NCI-H446 (cell line): ENCODE measurements at places on chromosomes 4 and X.

DNA sequence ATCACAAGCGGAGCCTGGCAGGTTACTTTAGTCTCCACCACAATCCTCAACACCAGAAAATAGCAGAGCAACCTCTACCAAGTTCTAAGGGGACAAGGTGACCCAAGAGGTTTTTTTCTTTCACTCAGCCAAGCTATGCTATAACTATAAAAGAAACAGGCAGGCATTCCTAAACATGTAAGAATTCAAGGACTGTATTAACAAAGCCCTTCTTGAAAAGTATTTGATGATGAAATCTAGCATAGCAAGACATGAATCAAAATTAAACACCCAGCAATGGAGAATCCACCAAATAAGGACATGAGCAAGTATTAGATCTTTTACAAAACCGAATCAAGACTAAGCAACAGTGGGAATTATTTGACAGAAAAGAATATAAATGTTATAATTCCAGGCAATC, 25.7 kb upstream of the C1QTNF7 start:
- no peak for DNase-seq

DNA sequence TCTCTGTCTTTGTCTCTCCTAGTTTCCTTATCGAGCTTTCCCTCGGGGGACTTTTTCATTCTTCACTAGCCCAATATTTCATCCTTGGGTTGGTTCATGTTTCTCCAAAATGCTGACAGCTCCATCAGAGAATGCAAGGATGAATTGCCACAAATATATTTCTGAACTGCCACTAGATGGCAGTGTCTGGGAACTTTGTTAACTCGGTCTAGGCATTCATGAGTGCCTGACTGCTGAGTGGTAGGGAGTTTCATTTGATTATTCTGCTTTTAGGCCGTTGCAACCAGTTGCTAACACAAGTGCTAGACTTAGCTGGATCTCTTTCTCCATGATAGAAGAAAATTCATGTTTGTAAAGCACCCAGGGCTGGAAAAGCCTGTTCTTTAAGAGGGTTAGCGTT, 73.5 kb upstream of the RAP2C start:
- no peak for DNase-seq

- no peak for DNase-seq
Measured at GRCh38 chr4:77613267-77613666, 7.6 kb downstream of the CXCL13 start.

- no peak for DNase-seq
Measured at GRCh38 chr4:17027495-17027894, 129.1 kb upstream of the LDB2 start.

DNA sequence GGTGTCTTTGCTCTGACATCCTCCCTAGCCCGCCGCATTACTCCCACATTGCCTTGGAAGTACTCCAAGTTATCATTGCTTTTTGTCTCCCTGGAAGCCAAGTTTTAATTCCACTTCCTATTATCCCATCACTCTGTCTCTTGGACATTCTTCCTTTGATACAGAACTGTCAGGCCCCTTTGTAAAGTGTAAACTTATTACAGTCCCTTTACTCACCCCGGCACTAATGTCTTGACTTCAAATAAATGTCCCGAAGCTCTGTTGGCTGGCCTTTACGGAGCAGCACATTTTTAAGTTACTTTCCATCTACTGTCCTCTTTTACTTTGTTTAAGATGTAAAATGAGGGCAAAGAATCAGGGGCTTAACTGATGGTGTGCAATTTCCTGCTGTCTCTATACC, 223.5 kb upstream of the IGFBP7 start:
- DNase-seq: no peak

DNA sequence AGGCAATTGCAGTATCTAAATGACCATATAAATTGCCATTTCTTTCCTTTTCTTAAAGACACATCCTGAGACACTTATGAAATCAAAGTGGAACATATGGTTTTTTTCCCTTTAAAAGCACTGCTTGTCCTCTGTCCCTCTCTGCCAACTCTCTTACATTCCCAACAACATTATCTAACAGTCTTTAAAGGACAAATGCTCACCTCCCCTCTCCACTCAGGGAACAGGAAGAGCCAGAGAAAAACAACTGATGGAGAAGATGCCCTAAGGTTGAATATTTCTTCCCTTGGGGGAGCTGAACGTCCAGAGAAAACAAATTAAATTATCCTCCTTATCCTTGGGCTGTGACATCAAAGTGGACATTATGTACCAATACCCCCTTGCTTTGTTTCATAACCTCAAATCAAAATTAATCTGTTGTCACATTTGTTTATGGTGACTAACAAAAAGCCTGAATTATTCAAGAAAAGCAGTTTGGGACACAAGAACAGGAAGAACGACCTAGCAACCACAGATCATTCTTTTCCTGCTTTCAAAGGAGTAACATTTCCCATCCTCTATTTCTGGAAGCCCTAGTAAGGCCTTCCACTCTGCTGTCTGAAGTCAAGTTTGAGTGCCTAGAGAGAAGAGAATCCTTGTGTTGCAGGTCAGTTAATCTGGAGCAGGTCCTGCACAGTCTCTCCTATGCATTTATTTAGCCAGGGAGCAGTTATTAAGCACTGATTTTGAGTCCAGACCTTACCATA, 52.6 kb upstream of the PAGE1 start:
- DNase-seq: no peak

DNA sequence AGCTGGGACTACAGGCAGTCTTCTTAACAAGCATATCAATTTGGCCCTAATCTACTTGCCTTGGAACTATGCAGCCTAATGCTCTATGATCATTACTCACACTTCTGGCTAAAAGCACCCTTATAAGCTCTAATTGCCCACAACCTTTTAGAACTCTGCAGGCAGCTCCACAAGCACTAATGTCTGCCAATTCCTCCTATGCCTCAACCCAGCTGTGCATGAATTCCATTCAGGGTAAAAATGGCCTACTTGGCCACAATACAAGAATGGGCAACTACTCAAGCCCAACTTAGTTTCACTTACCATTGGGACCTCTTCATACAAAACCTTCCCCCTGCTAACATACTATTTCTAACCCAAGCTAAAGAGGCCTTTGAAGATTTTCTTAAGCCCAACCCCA, 51.7 kb downstream of the ZNF718 start:
- no peak for DNase-seq

- DNase-seq: no peak
Measured at GRCh38 chr4:147583876-147584275, 33.3 kb upstream of the TMEM184C start.

DNA sequence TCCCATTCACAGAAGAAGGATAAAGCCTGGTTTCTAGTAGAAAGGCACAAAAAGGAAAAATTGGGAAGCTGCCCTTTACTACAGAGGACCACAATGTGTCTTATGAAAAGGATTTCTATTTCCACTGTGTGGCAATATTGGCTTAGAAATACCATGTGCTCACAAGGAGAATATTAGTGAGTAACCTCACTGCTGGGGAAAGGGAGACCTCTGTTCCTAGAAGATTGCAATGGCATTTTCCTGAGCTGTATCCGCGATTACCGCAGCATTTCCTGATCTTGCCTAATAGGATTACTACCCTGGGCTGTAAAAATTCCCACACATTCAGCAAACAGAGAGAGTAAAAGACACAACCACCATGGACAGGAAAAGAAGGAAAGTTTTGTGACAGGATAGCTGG, 308.8 kb upstream of the TECRL start:
- DNase-seq: no peak

GRCh38 chr4:160386846-160387245, 1284.0 kb downstream of the RAPGEF2 start:
- DNase-seq: no peak

DNA sequence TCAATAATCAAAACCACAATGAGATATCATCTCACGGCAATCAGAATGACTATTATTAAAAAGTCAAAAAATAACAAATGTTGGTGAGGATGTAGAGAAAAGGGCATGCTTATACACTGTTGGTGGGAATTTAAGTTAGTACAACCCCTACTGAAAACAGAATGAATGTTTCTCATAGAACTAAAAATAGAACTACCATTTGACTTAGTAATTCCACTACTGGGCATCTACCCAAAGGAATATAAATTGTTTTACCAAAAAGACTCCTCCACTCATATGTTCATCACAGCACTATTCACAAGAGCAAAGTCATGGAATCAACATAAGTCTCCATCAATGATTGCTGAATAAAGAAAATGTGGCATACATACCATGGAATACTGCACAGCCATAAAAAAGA, 278.1 kb upstream of the ARSJ start:
- DNase-seq: no peak

DNA sequence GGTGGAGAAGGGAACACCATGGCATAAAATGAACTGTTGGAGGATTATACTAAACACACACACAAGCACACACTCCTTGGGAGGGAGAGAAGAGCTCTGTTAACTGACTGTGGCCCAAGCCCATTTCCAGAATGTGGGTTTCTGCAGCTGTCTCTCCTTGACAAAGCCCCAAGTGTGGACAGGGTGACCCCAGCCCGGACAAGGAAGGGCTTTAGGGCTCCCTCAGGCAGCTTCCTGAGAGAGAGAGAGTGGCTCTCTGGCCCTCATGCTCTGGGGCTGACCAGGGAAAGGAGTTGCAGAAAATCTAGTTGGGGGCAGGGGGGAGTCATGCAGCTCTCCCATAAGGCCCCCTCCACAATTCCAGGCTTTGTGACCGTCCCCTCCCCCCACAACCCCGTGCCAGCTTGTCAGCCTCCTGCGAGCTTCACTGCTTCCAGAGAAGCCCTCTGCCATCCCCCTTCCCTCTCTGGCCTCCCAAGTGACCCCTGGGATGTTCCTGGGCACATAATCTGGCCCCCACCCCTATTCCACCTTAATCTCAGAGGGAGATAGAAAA, 590 bp downstream of the ARHGEF9 start:
- DNase-seq: no peak

DNA sequence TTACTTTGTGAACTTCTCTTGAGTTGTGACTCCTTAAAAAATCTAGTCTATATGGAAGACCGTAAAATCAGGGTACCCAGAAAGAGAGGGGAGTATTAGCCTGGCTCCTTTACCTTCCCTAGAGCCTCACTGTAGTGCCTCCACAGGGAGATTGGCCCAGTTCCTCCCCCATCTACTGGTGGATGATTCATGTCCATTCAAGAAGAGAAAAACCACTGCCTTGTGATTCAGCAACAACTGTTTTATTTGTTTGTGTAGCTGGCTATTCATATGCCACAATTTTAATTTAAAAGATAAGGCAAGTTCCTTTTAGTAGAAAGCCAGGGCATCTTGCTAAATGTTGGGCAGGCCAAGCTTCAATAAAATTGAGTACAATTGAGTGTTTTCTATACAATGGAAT, 221.8 kb upstream of the KCNIP4 start:
- DNase-seq: no peak

DNA sequence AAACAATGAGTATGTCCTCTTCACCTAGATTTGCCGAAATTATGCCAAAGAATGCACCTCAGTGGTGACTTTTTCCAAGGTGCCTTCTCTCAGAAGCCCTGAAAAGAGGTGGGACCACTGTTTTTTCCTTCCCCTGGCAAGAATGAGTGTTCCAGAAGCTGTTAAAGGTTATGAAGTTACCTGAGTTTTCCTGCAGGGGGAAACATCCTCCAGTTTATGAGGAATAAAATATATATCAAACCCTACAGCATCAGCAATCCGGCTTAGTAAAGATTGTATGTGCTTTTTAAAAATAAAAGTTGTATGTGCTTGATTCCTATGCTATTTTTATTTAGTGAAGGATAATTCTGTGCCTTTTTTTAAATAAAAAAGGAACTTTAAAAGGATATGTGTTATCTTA, 73.3 kb downstream of the RBM46 start:
- DNase-seq: no peak

GRCh38 chr4:159455675-159456237, 352.9 kb downstream of the RAPGEF2 start:
- peak; percentile 30 for DNase-seq
